ENCODE measurements at places on chromosomes 7 and 10.

DNA sequence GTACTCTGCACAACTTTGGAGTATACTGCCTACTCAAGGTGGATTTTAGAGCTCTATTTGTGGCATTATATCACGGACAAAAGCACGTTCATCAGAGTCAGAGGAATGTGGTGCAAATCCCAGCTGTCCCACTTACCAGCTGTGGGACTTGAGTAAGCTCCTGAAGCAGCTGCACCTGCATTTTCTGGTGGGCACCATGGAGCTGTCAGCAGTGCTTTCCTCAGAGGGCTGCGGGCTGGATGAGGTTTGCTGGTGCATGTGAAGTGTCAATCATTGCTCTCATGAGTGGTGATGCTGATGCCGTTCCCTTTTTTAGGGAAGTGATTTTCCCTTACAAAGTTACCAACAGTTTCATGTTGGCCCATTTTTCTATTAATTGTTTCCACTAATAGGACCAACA is 53.4 kb downstream of the EGFR start:
- DNase-seq: no peak

- no peak for DNase-seq
Measured at GRCh38 chr10:9010093-9010492, 955.6 kb downstream of the GATA3 start.

DNA sequence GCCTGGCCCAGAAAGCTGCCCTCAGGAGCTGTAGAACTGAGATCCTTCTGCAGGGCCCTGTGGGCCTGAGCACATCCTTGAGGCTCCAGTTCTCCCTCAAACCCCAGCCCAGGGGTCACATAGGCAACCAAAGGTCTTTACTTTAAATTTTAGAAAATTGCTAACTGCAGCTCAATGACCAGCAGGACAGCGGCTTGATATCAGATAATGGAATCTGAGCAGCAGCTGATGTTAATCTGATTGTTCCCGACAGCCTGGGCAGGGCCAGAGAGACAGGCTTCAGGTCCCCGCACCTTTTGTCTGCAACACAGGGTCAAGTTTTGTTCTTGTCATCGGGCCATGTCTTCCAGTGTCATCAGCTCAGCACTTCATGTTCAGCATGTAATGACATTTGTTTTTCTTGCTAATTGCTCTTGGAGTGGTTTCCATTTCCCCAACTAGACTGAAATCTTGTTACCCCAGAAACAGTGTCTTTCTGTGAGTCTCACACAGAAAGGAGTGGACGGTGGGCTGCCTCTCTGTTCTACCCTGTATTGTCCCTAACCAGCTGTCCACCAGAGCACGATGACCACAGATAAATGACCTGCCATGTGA is 91.0 kb downstream of the PAXIP1 start:
- DNase-seq: no peak

GRCh38 chr10:121048749-121049148 is 197.6 kb downstream of the WDR11 start:
- DNase-seq: no peak

DNA sequence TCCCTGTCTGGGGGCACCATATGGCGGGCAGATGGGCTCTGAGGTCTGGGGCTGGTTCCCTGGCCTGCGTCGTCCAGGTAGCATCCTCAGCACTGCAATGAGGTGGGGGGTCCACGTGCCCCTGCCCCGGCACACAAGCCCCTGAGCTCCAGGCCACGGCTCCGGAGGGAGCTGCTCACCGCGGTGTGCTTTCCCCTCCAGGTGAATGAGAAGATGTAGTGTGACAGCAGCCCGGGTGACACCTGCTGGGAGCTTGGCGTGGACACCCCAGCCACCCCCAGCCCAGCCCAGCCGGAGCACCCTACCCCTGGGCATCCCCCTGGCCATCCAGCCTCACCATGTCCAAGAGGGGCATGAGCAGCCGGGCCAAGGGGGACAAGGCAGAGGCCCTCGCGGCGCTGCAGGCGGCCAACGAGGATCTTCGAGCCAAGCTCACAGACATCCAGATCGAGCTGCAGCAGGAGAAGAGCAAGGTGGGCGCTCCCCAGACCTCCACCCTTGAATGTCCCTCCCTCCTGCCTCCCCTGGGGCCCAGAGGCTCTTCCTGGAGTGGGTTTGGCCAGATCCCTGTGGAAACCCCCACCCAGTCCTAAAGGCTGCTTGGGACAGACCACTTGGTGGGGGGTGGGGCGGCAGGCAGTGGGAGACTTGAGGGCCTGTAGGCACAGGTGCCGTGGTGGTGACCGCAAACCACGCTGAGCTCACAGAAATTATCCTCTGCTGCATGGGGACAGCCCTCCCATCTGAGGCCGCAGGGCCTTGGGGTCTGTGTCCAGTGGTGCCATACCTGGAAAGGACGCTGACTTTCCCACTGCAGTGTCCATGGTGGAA is 38.9 kb downstream of the JAKMIP3 start:
- no peak for DNase-seq
